Activated CD8-positive, alpha-beta memory T cell treated with anti-CD3 and anti-CD28 coated beads for 48 hours (primary cell): ENCODE measurements at places on chromosomes 16 and 17.

- no peak for DNase-seq
Measured at GRCh38 chr17:42055496-42055895, 5.1 kb upstream of the C17orf113 start.

GRCh38 chr16:77468831-77469230 is 34.0 kb upstream of the ADAMTS18 start:
- DNase-seq: no peak

GRCh38 chr17:81589612-81590011 is 37.5 kb upstream of the FAAP100 start:
- no peak for DNase-seq

- DNase-seq: no peak
Measured at GRCh38 chr16:65142276-65142675, 20.4 kb upstream of the CDH11 start.

DNA sequence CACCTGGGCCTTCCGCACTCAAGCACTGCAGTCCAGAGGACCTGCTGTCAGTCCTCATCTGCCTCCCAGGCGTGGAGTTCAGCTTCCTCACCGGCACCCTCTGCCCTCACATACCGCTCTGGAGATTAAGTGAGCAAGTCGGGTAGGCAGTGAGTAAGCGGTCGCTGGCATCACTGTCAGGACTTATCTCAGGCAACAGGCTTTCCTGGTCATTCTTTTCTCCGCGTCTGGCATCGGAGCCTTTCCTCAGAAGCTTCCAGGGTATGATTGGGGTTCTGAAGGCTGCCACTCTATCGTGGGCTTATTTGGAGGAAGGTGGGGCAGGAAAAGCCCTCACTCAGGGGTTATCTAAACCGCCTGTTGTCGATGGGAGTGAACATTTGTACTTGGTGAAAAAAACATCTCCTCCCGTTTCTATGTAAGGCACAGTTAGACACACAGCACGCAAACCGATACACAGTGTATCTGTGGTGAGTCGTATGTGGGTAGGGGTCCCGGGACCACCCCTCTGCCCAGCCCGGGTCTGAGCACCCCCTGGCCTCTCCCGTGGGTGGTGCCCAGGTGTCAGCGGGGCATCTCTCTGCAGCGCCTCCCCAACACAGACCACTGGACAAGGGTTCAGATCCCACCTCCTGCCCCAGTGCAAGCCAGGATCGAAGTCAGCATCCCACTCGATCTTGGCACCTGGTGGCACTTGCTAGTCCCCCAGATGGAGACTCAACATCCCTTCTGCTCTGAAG is 92.5 kb upstream of the PLCG2 start:
- no peak for DNase-seq
